ENCODE measurements at places on chromosomes 2 and 18.

GRCh38 chr2:134249755-134250154 is 4.1 kb upstream of the MGAT5 start:
- DNase-seq = no peak

GRCh38 chr2:27756544-27757498 is 14.7 kb upstream of the MRPL33 start:
- DNase-seq = peak; percentile 34

- no peak for DNase-seq
Observed at GRCh38 chr2:239778861-239779558, 246.1 kb downstream of the NDUFA10 start.

GRCh38 chr2:183505911-183506310 is 381.7 kb downstream of the NUP35 start:
- no peak for DNase-seq
